ENCODE measurements at places on chromosomes 13 and 19.

DNA sequence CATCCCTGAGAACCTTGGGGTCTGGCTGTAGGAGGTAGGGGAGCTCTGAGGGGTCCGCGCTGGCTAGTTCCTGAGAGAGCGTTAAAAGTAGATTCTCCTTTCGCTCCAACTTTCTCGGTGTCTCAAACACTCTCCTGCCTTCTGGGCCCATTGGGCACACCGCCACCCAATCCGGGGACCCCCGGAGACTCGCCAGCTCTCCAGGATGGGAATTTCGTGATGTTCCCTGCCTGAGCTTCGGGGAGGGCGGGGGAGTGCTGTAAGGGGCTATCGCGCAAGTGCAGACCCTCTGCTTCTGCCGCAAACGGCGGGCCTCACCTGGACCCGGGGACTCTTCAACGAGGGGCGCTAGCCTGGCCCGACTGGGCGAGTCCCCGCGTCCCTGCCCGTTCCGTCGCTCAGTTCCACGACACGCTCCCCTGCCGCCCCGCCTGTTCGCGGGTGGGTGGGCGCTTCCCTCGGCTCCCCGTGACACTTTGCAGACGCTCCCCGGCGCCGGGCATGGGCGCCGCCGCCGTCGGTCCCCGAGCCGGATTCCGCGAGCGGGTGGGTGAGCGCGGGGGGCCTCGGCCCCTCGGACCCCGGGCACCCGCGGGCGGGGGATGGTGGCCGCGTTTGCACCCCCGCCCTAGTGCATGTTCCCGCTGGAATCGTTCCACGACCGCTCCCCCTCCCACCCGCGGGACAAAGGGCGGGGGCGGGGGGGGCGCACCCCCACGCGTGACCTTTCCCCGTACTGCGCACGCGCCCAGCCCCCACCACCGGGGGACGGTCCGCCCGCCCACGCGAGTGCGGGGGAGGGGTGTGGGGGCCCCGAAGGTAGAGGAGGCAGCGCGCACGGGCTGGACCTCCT is at the start of gene CCDC106:
Gene CCDC106 (plus strand): TSS at position 481 of the 853 bp plus-strand sequence. CDS start 835 bp downstream, outside the sequence.
- peaks cover 29% of the 10 kb centered on the region for H3K4me1 ChIP-seq
- H3K36me3 ChIP-seq: peaks cover 27% of the 10 kb centered on the region
- peak within 1 kb of the TSS; percentile 82 for H3K4me3 ChIP-seq
- H3K27ac ChIP-seq: peak within 1 kb of the TSS; percentile 79

GRCh38 chr13:91126806-91127205 is 220.7 kb upstream of the MIR17HG start:
- H3K4me3 ChIP-seq: no peak overlapping the region
- DNase-seq: no peak
- H3K4me1 ChIP-seq: no peaks in the 10 kb centered on the region
- H3K27me3 ChIP-seq: peaks cover 10% of the 10 kb centered on the region
- H3K36me3 ChIP-seq: no peaks in the 10 kb centered on the region

DNA sequence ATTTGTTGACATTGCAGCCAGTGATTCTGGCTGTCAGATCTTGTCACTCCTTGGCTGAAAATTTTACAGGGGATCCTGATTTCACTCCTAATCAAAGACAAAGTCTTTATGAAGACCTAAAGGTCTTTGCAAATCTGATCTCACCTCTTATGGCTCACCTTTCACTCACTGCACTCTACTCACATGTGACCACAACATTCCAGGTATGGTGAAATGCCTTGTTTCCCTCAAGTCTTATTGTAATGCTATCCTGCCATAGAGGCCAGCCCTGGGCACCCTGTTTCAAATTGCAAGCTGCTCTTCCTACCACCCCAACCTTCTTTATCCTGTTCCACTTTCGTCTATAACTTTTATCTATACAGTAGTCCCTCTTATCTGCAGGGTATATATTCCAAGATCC is 200.1 kb downstream of the NDFIP2 start:
- peaks cover 4% of the 10 kb centered on the region for H3K36me3 ChIP-seq
- H3K27me3 ChIP-seq: no peaks in the 10 kb centered on the region

- no peaks in the 10 kb centered on the region for H3K4me1 ChIP-seq
- H3K27me3 ChIP-seq: no peaks in the 10 kb centered on the region
- H3K36me3 ChIP-seq: no peaks in the 10 kb centered on the region
- no peak overlapping the region for H3K4me3 ChIP-seq
Observed at GRCh38 chr19:57002710-57003109, 117.1 kb upstream of the USP29 start.

GRCh38 chr19:46629546-46630025 is 4.7 kb upstream of the PTGIR start:
- H3K4me1 ChIP-seq: peaks cover 7% of the 10 kb centered on the region
- peaks cover 4% of the 10 kb centered on the region for H3K36me3 ChIP-seq
- DNase-seq: no peak
- H3K27me3 ChIP-seq: peaks cover 29% of the 10 kb centered on the region

DNA sequence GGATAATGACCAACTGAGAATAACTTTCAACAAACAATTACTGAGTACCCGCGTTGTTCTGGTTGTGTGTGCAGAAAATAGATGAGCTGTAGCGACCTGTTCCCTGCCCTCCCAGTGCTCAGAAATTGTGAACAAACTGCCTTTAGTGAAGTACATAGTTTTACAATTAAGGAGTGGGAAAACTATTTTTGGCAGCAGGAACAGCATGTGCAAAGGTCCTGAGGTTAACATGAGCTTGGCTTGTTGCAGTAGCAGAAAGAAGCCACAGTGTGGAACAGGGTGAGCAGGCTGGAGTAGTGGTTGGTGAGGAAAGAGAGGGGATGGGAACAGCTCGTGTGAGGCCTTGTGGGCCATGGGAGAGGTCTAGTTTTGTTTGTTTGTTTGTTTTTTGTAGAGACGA is 16.0 kb downstream of the RYR1 start:
- no peaks in the 10 kb centered on the region for H3K36me3 ChIP-seq
- H3K4me1 ChIP-seq: no peaks in the 10 kb centered on the region
- H3K4me3 ChIP-seq: no peak overlapping the region
- DNase-seq: no peak
- H3K27me3 ChIP-seq: peaks cover 12% of the 10 kb centered on the region

GRCh38 chr13:105915146-105915850 is 620.2 kb downstream of the EFNB2 start:
- H3K27me3 ChIP-seq: no peaks in the 10 kb centered on the region
- H3K4me3 ChIP-seq: no peak overlapping the region
- H3K4me1 ChIP-seq: no peaks in the 10 kb centered on the region
- H3K36me3 ChIP-seq: peaks cover 3% of the 10 kb centered on the region

DNA sequence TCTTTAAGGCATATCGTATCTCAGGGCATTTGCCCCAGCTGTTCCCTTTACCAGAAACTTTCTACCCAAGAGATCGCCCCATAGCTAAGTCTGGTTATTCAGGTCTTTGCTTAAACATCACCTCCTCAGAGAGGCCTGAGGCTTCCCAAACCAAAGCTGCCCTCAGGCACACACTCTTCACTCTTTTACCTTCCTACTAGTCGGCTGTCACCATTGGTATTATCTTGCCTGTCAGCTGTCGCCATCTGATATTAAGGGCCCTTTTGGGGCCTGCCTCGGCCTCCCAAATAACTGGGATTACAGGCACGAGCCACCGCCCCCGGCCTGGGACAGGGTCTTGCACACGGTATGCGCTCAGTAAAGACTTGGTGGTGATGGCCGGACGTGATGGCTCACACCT is 1.0 kb downstream of the GADD45GIP1 start:
- peak overlapping the region; percentile 80 for H3K4me3 ChIP-seq
- peaks cover 43% of the 10 kb centered on the region for H3K36me3 ChIP-seq
- H3K27me3 ChIP-seq: no peaks in the 10 kb centered on the region

DNA sequence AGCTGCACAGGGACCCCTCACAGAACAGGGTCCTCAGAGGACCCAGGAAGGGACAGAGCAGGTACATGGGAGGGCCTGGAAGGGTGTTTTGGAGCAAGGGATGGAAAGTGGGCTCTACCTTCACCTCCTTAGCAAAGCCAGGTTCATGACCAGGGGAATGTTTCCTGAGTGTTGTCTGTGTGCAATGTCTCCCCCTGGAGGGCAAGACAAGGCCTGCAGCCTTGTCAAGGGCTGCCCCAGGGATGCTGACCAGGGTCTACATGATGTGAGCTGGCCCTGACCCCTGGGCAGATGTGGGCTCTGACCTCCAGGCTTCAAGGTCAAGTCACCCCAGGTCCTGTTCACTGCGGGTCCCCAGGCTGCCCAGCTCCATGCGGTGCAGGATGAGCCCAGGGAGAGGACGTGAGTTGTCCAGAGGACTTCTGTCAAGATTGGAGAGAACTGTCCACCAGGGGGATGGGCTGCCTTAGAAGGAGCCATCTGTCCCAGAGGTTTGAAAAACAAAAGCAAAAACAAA is 1.0 kb upstream of the CEACAM1 start:
- peak; percentile 61 for DNase-seq
- H3K4me3 ChIP-seq: peak overlapping the region; percentile 63
- H3K27me3 ChIP-seq: no peaks in the 10 kb centered on the region
- H3K36me3 ChIP-seq: no peaks in the 10 kb centered on the region
- peaks cover 14% of the 10 kb centered on the region for H3K4me1 ChIP-seq

GRCh38 chr13:84446972-84447639 is 564.8 kb upstream of the SLITRK1 start:
- no peak overlapping the region for H3K27ac ChIP-seq
- no peak overlapping the region for H3K4me3 ChIP-seq
- H3K27me3 ChIP-seq: no peaks in the 10 kb centered on the region
- H3K4me1 ChIP-seq: no peaks in the 10 kb centered on the region

DNA sequence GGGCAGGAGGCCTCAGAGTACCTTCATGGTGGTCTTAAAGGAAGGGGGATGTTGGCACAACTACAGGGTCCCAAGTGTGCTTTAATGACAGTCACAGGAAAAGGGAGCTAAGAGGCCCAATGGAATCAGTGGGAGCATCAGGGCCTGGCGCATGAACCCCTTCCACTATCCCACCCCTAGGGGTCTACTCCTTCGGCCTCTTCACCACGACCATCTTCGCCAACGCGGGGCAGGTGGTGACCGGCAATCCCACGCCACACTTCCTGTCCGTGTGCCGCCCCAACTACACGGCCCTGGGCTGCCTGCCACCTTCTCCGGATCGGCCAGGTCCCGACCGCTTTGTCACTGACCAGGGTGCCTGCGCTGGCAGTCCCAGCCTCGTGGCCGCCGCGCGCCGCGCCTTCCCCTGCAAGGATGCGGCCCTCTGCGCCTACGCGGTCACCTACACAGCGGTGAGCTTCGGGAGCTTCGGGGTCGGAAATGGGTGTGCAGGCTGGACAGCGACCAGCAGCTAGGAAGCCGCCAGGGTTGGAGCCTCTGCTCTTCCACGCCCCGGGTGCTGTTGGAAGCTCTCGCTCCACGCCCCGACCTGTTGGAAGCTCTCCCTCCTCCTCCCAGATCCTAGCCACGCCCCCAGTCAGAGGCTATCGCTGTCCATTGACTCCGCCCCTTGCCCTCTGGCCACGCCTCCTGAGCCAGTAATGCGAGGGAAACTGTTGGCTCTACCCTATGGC is 6.0 kb downstream of the PLPPR2 start:
- H3K4me1 ChIP-seq: peaks cover 7% of the 10 kb centered on the region
- peaks cover 15% of the 10 kb centered on the region for H3K36me3 ChIP-seq
- peak overlapping the region; percentile 62 for H3K27ac ChIP-seq
- H3K4me3 ChIP-seq: no peak overlapping the region
- H3K27me3 ChIP-seq: peaks cover 7% of the 10 kb centered on the region

- H3K4me1 ChIP-seq: peaks cover 2% of the 10 kb centered on the region
- DNase-seq: no peak
- peaks cover 45% of the 10 kb centered on the region for H3K27me3 ChIP-seq
- no peaks in the 10 kb centered on the region for H3K36me3 ChIP-seq
- no peak overlapping the region for H3K4me3 ChIP-seq
- no peak overlapping the region for H3K27ac ChIP-seq
Observed at GRCh38 chr19:5330307-5330720, 10.3 kb downstream of the PTPRS start.

GRCh38 chr19:3968556-3969434 is 2.1 kb downstream of the DAPK3 start:
- peak overlapping the region; percentile 94 for H3K4me3 ChIP-seq
- H3K4me1 ChIP-seq: peaks cover 27% of the 10 kb centered on the region
- no peak for DNase-seq
- no peaks in the 10 kb centered on the region for H3K27me3 ChIP-seq
- H3K27ac ChIP-seq: peak overlapping the region; percentile 90

DNA sequence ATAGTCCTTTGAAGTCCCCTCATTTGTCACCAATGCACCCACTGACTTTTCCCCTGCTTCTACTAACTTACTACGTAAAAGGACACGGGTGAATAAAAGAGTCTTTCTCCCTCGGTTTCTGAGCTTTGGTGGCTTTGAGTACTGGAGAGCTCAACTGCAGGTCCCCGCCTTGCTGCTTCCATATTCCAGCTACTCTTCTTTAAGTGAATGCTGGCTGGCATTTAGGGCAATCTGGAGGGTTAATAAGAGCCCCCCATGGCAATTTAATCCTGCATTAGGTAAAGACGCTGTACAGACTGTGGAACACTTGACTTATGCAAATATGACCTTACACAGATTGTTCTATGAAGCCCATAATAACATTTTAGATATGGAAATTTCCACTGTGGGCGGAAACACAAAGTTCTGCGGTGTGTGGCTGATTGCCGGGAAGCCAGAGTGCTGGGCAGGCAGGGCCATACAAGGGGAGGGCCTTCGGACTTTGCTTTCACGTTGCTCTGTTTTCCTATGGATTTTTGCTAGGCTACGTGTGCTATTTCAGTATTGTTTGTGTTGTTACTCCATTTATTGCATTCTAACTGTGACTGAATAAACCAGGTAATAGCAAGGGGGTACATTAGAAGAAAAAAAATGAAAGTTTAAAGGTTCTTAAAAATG is 97.5 kb downstream of the SLC10A2 start:
- no peak overlapping the region for H3K4me3 ChIP-seq
- H3K27me3 ChIP-seq: peaks cover 15% of the 10 kb centered on the region
- no peaks in the 10 kb centered on the region for H3K36me3 ChIP-seq

- no peaks in the 10 kb centered on the region for H3K36me3 ChIP-seq
- peaks cover 4% of the 10 kb centered on the region for H3K4me1 ChIP-seq
- DNase-seq: no peak
- no peaks in the 10 kb centered on the region for H3K27me3 ChIP-seq
- no peak overlapping the region for H3K4me3 ChIP-seq
- no peak overlapping the region for H3K27ac ChIP-seq
Observed at GRCh38 chr19:38068826-38069225, 155.2 kb downstream of the DPF1 start.

GRCh38 chr19:17398902-17399527 is 5.0 kb upstream of the CCDC194 start:
- H3K4me3 ChIP-seq: no peak overlapping the region
- no peak overlapping the region for H3K27ac ChIP-seq
- no peaks in the 10 kb centered on the region for H3K27me3 ChIP-seq
- H3K36me3 ChIP-seq: peaks cover 34% of the 10 kb centered on the region
- no peak for DNase-seq

DNA sequence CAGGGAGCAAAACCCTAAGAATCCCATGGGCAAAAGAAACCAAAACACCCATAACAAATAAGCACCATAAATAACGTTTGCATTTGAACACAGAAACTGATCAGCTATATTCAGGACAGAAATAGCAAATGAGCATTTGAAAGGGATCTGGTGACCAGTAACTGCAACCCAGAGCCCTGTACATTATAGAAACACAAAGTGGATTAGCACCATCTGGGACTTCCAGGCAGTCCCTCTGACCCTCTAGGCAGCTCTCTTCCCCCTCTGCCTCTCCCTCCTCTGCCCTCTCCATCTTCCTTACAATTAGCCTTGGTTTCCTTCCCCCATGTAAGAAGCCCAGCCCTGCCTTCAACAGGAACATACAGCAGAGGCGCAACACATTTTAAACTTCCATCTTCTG is 215.0 kb downstream of the DCLK1 start:
- H3K4me1 ChIP-seq: no peaks in the 10 kb centered on the region
- no peak overlapping the region for H3K27ac ChIP-seq
- no peaks in the 10 kb centered on the region for H3K36me3 ChIP-seq
- no peak for DNase-seq
- H3K27me3 ChIP-seq: no peaks in the 10 kb centered on the region
